Hypothalamus (tissue), 51 donors: ENCODE measurements at places on chromosomes 2 and 18.

- DNase-seq: no peak
These were observed 6.6 kb downstream of the DLX2 start for GRCh38 chr2:172095905-172096625.

- DNase-seq: no peak
These were observed 917.6 kb upstream of the ACVR2A start for GRCh38 chr2:146927080-146927711.

DNA sequence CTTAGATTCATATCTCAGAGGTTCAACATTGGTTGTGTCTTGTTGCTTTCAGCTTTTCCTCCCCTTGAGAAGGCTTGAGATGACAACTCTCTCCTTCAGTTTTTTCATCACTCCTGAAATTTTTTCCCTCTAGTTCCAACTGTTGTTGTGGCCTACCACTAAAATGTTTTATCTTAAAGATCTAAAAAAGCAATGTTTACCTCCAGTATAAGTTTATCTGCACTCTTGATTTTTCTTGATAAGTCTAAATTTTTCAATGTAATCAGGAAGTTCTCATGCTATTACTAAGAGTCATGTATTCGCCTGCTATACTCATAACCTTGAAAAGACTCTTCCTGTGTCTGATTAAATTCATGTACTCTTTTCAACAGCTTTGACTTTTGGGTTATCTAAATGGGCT lies 366.3 kb upstream of the TFPI start:
- no peak for DNase-seq

GRCh38 chr2:134078354-134078753 lies 175.5 kb upstream of the MGAT5 start:
- DNase-seq: no peak

GRCh38 chr2:192010073-192010472 lies 163.2 kb upstream of the CAVIN2 start:
- no peak for DNase-seq

GRCh38 chr2:203799908-203800307 lies 67.7 kb upstream of the CTLA4 start:
- DNase-seq: no peak

DNA sequence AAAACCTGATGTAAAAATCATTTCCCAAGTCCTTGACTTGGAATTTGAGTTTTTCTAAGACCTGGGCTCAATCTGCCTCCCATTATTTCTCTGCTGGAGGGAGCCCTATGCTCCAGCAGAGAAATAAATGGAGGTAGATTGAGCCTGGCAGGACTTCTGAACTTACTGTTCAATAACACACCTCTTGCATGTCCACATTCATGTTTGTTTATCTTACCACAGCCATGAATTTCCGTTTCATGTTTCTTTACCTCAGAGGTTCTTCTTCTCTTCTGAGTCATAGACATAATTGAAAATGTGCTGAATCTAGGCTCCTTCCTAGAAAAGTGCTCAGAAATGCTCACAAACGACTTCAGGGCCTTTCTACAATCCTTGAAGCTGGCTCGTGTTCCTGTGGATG lies 170.8 kb downstream of the PMAIP1 start:
- no peak for DNase-seq

DNA sequence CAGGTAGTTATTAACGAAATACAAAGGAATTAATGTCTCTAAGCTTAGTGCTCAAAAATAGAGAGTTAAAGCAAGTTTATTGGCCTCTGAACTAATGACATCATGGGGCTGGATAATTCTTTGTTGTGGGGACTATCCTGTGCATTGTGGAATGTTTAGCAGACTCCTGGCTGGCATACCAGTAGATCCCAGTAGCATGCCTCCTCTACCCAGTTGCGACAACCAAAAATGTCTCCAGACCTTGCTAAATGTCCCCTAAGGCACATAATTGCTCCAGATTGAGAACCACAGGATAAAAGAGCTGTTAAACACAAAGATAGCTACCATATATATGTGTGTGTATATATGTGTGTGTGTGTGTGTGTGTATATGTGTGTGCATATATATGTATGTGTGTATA lies 194.5 kb downstream of the ERBB4 start:
- no peak for DNase-seq

- DNase-seq: no peak
These were observed 87.7 kb downstream of the SH3YL1 start for GRCh38 chr2:175880-176820.

- no peak for DNase-seq
These were observed 70.1 kb upstream of the BZW1 start for GRCh38 chr2:200741468-200742202.

- DNase-seq: no peak
These were observed 133.6 kb upstream of the APCDD1 start for GRCh38 chr18:10320791-10321190.

DNA sequence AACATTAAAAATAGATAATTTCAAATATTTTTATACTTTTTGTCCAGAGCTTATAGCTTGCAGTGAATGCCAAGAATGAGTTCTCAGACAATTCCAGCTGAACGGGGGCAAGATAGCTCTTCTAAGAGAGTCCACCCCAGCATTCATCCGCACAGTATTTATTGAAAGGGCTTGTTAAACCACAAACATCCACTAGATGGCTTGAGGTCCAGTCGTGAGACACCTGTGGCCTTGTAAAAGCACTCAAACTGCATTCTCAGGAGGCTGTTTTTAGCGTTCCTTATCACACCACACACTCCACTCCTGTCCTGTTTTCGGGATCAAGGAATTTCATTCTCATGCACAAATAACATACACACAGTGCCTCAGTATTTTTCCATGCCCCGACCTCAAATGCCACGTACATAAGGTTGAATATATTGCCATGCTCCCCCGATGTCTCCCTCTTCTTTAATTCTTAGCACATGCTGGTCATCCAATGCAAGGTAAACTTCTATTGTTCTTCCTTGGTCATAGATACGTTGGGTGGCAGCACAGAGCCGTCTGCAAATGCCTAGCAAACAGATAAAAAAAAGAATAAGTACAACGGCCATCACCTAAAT lies 47.4 kb downstream of the DNAJC10 start:
- no peak for DNase-seq
